IPS DF 19.7 (cell line): ENCODE measurements at places on chromosomes 13 and 19.

- no peak for DNase-seq
Observed at GRCh38 chr13:82224806-82225205, 1657.5 kb downstream of the SLITRK1 start.

DNA sequence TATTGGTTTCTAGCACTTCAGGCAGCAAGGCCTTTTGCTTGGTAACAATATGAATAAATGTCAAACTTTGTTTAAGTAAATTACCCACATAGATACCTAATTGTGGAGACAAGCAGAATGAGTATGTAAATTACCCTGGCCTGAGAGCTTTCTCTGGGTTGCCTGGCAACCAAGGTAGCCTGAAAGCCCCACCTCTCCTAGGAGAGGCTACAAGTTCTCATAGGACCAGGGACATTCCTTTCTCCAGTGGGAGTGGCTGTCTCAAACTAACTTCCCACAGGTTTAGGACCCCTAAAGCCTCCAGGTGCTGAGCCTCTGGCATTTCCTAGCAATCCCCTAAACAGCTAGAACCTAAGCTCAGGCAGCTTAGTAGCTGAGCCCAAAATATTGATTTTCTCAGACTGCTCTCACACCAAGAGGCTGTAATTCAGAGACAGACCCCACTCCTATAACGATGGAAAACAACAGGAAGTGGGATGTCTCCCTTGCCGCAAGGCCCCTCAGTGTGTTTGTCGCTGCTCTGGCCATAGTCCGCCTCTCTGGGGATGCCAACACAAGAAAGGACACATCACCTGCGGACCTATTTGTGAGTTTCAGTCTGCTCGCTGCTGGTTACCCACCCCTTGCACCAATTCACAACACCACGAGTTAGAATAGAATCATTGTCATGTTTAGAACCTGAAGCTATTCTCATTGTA lies 207.3 kb downstream of the DLEU7 start:
- DNase-seq, result peak; percentile 75

DNA sequence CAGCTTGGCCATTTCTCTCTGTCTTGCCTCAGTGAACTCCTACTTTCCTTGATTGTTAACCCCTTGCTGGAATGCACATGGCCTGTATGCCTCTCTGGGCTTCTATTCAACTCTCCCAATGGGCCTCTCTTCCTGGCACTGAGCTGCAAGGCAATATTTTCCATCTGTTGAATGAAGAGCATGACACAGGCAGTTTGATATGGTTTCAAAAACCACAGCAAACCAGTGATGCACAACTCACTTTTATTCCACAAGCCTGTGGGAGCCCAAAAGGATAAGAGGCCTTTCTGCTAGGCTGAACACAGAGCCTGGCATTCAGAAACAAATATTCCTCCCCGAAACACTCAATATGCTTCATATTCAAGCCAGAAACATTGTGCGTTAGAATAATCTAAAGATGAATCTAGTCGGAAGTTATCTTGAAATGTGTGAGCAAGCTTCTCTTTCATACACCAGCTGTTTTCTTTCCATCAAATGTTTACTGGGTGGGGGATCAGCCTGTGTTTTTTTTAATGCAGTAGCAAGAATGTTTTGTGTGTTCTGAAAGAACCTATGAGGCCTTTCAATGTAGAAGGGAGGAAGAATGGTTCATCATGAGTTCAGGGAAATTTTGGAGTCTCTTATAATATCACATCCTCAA lies 443.1 kb upstream of the SPRY2 start:
- DNase-seq, result no peak

DNA sequence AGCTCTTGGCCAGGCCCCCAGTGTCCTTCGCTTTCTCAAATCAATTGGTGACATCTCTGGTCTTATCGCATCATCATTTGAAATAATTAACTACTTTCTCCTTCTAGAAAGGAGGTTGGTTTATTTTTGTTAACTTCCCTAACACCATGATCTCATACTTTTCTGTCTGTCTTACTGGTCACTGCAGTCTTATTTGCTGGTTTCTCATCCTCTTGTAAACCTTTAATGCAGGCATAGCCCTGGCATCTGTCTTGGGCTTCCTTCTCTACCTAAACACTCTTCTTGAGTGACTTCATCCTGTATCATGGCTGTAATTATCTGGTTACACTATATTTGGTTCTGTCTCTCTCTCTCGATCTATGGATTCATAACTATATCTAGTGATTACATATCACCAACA lies 152.8 kb downstream of the CYSLTR2 start:
- no peak for DNase-seq

DNA sequence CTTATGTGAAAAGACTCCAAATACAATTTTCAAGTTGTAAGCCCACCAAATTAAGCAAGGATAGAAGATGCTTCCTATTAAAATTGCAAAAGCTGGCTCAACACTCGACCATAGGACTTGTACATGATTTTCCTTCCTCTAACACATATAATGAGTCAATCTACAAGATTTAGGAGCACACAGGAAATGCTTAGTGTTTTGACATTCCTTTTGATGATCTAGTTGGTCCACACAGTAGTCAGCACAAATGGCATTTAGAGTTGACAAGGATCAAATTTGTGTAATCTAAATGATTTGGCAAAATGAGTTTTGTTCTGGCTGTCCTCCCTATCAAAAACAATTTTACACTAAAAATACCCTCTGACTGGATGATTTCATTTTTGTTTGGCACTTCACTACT lies 340.2 kb downstream of the DIAPH3 start:
- no peak for DNase-seq

GRCh38 chr13:77310579-77311279 lies 16.2 kb downstream of the MYCBP2 start:
- DNase-seq, result no peak

DNA sequence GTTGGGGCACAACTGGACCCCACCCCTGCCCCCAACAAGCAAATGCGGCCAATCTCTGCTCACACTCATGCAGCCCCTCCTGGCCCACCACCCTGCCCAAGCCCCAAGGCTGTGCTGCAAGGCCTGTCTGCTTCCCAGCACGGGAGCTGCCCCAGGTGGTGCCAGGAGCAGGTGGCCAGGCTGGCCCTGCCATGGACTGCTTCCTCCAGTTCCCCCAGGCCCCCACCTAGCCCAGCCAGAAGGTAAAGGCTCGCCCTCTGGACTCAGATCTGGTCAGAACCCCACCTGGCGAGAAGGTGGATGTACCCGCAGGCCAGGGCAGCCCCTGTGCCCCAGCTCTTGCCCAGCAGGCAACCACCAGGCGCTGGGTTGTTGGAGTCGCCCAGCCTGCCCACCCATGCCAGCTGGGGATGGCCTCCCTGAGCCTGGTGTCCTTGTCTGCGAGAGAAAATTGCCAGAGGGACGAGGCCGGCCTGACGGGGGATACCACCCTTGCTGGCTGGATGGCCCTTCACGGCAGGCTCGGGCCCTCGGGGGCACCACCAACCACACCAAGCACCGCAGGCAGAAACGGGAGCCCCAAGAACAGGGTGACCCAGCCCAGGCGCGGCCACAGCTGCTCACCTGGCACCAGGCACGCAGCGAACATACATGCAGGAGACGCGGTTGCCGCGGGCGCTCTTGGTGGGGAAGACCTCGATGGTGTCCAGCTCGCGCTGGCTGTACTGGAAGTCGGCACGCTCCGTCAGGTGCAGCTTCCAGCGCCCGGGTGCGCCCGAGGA lies 4.5 kb downstream of the ABHD17A start:
- no peak for DNase-seq

- no peak for DNase-seq
Observed at GRCh38 chr13:20460761-20461160, 64.9 kb downstream of the CRYL1 start.
